CMK (cell line): ENCODE measurements at places on chromosomes 12 and 14.

- DNase-seq: no peak
Measured at GRCh38 chr14:90815572-90815821, 733 bp downstream of the TTC7B start.

DNA sequence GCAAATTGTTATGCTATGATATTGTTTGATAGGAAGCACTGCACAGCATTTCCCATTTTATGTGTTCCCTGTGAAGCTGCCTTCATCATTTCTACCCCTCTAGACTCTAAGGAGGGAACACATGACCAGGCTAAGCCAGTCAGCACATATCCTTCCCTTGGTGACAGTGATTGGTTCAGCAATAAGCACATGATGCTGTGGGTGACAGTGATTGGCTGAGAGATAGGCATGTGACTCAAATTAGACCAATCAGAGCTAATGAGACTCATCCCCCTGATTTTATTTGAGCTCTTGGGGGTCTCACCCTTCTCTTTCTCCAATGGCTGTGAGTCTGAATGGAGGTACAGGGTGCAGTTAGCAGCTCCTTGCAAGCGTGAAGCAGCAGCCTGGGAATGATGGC, 195.2 kb downstream of the NUAK1 start:
- DNase-seq: no peak

GRCh38 chr12:60265741-60266140, 669.9 kb downstream of the SLC16A7 start:
- no peak for DNase-seq

DNA sequence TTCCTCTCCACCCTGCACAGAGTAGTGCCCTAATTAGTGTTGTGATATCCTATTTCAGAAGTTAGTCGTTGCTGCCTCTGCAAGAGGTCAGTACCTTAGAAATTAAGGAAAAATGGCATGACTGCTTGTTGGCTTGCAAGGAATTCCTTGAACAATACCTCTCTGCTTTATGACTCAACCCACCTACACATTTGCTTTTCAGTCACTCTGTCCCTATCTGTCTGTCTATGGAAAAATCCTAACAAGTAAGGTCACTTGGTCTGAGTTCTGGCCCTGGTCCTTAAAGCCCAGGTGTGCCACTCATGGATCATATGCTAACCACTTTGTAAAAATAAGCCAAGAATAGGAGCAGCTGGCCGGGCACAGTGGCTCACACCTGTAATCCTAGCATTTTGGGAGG, 116.4 kb upstream of the ATF1 start:
- no peak for DNase-seq

GRCh38 chr14:92756446-92756845, 8.0 kb upstream of the LGMN start:
- no peak for DNase-seq

GRCh38 chr12:9991876-9992275, 7.0 kb downstream of the CLEC1B start:
- DNase-seq: no peak

DNA sequence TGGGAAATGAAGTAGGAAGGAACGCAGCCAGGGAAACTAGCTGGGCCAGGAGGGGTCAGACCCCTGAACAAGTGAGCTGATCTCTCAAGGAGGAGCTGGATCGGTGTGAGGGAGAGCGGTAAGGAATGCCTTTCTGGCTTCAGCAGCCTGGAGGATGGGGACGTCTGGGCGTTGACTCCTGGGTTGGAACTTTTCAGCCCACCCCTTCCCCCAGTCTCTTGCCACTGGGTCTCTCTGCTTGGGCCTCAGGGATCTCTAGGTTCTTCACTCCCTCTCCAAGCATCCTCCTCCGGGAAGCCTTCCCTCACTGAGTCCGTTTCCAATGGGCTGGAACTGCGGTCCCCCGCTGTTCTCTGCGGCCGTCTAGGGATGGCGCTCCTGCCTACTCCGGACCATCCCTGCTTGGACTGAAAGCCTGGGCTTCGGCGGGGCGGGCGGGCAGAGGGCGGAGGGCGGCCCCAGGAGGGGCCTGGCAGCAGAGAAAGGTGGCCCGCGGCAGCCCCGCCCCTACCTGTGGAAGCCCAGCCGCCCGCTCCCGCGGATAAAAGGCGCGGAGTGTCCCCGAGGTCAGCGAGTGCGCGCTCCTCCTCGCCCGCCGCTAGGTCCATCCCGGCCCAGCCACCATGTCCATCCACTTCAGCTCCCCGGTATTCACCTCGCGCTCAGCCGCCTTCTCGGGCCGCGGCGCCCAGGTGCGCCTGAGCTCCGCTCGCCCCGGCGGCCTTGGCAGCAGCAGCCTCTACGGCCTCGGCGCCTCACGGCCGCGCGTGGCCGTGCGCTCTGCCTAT, at the start of gene KRT7:
TSS of gene KRT7 (plus strand) at position 570 of the 788 bp plus-strand sequence. CDS start at position 624, 54 bp downstream.
- DNase-seq: no peak

DNA sequence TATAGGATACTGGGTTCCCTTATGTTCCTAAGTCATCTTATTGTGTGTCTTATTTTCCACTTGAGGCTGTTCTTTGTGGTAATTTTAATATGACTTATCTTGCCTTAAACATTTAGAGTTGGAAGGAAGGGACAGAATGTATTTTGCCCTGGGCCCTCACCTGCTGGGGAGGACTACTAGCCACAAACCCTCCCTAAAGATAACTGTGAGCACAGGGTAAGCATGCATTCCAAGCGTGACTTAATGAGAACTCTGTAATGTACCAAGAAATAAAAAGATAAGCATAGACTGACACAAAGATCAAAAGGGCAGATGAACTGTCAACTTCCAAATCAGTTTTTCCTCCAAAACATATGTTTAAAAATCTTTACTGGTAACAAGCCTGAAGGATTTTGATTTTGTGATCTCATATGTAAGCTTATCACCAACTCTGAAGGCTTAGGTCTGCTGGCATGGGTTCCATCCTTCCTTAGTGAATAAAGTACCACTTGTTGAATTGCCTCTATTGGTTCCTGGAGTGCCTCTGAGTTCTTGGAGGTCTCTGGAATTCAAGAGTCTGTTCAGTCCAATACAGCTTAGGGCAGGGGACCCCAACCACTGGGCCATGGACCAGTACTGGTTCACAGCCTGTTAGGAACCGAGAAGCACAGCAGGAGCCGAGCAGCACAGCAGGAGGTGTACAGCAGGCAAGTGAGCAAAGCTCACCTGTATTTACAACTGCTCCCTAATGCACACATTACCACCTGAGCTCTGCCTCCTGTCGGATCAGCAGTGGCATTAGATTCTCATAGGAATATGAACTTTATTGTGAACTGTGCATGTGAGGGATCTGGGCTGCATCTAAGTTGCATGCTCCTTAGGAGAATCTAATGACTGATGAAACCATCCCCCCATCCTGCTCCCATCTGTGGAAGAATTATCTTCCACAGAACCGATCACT, 29.8 kb upstream of the NFYB start:
- no peak for DNase-seq

DNA sequence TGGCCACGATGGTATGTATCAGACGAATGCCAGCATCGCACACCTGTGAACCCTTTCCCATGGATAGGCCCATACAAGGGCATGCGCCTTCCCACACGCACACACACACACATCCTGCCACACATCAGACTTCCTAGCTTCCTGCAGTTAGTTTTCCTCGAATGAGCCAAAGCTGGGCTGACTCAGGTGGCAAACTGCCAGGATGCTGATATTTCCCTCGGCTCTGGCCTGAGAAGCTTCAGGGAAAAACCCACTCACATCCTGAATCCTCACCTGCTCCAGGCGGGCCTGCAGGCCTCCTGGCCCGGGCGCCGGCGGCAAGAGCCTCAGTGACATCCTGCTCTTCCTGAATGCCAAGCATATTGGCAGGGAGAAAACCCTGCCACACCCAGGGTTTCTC, 22.4 kb downstream of the CALM1 start:
- no peak for DNase-seq

- no peak for DNase-seq
Measured at GRCh38 chr14:50320283-50320682, 8.2 kb downstream of the DMAC2L start.

DNA sequence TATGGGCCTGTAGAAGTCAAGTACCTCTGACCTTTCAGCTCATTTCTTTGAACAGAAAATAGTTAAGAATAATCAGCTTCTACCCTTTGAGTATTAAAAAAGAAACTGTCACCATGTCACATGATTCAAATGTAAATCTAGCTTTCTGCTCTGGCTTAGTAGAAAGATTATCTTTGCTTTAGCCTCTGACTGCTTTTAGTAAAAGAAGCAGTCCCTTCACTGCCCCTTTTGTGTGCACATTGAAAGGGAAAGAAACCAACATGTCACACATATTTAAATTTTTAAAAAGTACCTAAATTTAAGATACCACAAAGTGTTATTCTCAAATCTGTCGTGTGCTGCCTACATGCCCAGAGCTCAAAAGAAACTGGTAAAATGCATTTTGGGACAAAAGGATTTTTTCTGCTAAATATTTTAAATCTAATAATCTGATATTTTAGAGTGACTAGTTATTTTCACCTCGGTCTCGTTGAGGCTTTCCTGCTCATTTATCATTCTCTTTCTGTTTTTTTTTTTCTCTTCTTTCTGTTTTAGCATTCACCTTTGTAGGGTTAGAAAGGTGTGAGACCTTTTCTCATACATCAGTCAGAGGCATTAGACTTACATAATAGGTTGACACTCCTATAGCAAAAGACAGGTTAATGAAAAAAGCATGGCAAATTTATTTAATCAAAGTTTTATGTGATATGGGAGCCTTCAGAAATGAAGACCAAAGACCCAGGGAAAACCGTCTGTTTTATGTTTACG, 41.3 kb downstream of the SLC16A7 start:
- no peak for DNase-seq

GRCh38 chr12:84757978-84758377, 154.6 kb downstream of the SLC6A15 start:
- no peak for DNase-seq

GRCh38 chr14:53545217-53545616, 392.1 kb upstream of the DDHD1 start:
- no peak for DNase-seq

- no peak for DNase-seq
Measured at GRCh38 chr14:53016919-53017318, 66.1 kb upstream of the FERMT2 start.

DNA sequence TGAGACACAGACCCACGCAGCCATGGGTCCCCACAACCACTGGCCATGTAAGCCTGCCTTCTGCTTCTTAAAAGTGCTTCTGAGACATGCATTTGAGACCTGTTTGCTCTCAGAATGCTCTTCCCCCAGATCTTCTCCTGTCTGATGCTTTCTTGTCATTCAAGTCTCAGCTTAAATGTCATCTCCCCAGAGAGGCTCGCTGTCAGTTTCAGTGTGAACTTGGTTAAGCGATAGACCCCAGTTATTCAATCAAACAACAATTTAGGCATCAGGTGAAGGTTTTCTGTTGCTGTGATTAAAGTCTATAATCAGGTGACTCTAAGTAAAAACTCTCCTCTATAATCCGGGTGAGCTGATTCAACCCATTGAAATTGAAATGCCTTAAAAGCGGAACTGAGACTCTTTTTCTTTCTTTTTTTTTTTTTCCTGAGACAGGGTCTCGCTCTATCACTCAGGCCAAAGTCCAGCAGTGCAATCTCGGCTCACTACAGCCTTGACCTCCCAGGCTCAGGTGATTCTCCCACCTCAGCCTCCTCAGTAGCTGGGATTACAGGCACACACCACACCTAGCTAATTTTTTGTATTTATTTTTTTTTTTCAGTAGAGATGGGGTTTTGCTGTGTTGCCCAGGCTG, 123.4 kb downstream of the KSR2 start:
- DNase-seq: no peak

DNA sequence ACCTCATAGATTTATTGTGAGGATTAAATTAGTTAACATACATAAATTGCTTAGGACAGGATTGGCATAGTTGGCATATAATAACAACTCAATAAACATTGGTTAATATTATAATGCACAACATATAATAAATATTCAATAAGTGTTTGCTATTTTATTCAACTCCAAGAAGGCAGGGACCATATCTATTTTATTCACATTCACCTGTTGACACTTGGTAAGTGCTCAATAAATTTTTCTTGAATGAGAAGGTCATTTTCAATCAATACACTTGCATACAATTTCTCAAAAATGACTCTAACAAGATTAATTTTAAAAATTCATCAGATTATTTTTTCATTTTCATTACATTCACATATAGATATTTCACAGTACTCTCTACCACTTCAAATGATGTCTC, 12.4 kb upstream of the NUP107 start:
- no peak for DNase-seq

- no peak for DNase-seq
Measured at GRCh38 chr14:93030761-93031160, 85.0 kb downstream of the ITPK1 start.

DNA sequence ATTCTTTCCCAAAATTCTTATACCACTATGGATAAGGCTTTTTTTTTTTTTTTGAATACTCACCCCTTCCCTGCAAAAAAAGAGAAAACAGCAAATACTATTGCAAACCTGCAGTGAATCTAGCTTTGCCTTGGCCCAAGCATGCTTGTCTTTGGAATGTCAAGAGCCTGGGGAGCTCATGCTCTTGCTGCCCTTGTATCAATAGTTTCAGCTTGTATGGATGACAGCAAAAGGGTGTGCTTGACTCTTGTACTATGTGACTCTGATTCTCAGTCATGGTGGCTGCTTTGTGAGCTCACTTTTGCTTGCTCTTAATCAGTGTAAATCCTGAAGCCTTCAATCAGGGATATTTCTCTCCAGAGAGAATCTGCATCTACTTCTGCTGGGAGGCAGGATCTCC, 149.2 kb downstream of the EMP1 start:
- no peak for DNase-seq

- DNase-seq: no peak
Measured at GRCh38 chr12:82090165-82090564, 268.0 kb downstream of the CCDC59 start.
